ENCODE measurements at places on chromosomes 2 and 18.

DNA sequence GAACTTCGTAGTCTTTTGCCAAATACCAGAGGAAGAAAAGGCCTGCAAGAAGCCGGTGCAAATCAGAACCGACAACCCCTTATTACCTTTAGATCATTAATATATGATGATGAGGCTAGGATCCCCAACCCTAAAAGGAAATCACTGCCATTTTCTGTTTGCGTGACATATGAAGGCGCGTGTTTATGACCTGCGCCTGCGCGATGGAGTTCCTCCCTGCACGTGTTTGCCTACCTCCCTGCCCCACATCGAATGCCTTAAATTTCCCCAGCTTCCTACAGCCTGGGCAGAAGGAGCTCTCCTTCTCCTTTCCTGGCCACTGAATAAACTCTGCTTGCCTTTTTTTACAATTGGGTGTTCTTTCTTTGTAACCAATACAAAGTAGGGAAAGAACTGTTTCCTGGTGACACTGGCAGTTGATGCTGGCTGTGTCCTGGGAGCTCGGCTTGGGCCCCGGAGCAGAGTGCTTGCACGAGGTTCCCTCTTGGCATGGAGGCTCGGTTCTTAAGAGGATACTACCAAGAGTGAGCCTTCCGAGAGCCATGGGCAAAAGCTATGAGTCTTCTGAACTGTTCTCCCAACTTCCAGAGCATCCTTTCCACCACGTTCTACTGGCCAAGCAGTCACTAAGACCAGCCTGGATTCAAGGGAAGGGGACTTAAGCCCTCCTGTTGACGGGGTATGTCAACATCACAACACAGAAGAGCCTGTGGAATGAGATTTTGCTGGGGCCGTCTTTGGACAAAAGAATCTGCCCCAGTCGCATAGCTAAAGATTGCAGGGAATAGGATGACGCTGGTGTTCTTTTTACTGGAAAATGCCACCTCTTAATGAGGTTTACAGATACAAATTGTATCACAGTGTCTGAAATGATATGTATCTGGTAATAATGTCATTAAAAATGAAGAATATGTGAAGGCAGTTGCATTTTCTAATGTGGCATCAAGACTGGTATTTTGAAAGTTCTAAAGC is 179.8 kb downstream of the SH3BP4 start:
- DNase-seq: no peak

GRCh38 chr2:146392186-146392585 is 1452.6 kb upstream of the ACVR2A start:
- DNase-seq: no peak

DNA sequence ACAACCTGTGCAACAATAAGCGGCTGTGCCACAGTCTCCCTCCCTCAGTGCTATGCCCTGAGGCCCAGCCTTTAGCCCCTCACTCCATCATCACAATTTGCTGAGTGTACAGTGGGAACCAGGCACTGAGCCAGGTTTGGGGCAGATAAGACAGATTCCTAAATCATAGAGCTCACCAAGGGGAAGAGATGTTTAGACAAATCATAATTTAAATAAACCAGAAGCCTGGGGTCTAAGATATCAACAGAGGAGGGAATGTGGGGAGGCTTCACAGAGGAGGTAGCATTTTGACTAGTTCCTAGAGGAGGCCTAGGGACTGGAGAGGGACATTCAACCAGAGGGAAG is 139.3 kb upstream of the EPAS1 start:
- DNase-seq: no peak

DNA sequence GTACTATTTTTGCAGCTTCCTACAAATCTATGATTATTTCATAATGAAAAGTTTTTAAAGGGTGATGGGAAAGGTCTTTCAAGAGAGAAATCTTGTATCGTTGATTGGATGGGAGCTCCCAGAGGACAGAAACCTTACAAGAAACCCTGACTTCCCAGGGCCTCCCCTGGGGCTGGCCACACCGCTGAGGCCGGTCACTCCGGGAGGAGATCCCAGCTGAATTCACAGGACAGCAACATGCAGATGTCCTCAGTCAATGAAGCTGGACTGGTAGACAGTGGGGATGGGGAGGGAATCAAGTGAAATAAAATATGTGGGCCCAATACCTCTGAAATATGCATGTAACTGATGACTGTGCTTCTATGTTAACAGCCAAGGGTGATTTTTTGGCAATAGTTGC is 135.6 kb downstream of the TFCP2L1 start:
- DNase-seq: no peak

DNA sequence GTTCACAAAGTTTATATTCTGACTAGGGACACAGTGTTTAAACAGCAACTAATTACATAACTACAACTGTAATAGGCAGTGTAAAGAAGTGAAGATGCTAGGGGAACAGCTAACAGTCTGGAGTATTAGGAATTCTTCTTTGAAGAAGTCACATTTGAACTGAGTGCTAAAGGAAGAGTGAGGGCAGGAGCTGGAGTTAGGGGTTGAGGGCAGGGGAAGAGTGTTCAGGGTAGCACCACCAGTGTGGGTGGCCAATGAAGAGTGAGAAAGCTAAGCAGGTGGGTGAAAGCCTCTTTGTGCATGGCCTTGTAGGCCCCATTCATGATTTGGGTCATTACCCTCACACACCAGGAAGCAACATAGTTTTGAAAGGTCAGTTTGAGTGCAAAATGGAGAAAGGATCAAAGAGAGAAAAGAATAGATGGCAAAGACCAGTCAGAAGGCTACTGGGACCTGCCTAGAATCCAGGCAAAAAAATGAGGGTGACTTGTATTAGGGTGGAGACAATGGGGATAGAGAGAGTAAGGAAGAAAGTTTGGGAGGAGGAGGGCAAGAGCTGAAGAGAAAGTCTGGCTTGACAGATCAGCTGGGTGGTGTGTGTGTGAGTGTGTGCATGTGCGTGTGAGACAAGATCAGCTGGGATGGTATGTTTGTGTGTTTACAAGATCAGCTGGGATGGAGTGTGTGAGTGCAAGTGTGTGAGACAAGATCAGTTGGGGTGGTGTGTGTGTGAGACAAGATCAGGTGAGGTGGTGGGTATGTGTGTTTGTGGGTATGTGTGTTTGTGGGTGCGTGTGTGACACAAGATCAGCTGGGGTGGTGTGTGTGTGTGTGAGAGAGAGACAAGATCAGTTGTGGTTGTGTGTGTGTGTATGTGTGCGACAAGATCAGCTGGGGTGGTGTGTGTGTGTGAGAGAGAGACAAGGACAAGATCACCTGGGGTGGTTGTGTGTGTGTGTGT is 43.6 kb upstream of the AGPS start:
- DNase-seq: no peak

DNA sequence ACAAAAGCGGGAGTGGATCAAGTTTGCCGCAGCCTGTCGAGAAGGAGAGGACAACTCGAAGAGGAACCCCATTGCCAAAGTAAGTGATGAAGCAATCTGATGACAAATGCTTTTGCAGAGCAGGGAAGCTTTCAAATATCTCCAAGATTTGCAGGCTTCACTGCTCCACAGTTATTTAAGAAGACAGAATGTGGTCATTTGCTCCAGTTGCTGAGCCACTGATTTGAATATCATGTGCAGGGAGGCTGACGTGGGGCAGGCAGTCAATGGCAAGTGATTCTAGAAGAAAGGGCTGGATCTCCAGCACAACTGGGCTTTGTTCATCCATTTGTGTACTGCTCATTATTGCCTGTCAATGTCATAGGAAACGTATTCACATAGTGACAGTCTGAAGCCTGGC is 10.2 kb downstream of the DSG4 start:
- DNase-seq: no peak

DNA sequence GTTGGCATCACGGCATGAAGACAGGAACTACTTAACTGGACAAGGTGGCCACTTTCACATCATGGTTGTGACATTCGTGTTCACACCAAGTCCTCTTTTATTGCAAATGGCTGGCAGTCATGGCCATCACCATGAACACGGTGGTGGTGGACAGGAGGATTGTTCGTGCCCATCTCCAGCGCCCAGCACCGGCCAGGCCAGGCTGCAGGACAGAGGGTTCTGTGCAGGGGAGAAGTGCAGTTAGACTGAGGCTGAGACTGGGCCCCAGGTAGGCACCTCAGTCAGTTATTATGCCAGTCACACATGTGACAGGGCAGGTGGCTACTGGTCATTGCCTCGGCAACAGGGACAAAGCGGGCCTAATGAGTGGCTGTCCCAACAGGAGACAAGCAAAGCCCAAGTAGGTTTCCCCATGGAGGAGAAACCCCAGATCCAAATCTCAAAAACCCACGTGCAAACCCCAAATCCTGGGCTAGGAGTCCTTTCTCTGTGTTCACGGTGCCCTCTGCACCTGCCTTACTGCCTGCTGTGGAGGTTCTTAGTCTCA is 468.1 kb upstream of the MYT1L start:
- DNase-seq: no peak

- no peak for DNase-seq
These were observed 221.6 kb downstream of the NR4A2 start for GRCh38 chr2:156110890-156111289.

DNA sequence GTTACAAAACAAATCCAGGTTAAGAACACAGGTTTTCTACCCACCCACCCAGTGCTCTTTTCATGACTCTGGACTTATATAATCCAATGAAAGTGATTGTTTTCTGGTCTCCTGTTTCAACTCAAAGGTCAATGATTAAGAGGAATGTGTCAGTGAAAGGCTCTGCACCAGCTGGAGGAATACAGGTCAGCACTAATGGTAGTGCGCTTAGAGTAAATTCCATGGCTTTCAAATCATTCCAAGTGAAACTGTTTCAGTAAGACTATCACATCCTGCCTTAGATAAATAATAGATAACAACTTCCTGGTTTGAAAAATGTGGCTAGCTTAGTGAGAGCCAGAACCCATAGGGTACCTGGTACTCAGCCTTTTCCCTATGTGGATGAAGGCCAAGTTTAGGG is 47.8 kb downstream of the SLC9A4 start:
- DNase-seq: no peak

DNA sequence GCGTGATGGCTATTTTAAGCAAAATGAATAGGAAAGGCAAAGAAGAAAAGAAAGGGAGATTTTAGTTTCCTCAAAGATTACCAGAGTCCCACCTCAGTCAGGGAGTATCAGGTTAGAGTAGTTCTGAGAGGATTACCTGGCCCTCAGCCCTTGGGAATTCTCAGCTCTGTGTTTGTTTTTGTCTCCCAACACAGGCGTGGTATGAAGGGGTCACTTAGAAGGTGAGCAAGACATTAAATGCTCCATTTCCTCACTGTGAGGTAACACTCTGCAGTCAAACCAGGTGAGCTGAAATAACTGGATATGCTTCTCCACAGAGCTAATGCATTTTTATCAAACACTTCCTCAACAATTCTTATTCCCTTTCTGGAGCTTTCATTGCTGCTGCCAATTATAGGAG is 232.2 kb downstream of the IKZF2 start:
- DNase-seq: no peak

DNA sequence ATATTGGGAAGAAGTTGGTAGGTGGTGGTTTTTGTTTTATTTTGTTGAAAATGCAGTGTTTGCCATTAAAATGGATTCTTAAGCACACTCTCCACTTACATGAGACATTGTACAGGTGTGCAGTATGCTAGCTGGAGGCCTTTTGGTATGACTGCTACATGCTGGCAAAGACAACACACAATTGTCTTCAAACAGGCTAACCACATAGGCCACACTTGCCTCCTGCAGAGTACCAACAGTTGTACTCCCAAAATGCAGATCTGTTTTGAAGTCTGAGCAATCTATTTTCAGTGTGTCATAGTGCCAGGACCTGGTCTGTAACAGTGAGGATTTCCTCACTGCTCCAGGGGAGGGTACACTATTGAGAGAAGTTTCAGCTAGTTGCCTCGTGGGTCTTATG is 213.6 kb downstream of the ZRANB3 start:
- no peak for DNase-seq

- DNase-seq: no peak
These were observed 23.8 kb upstream of the SNTG2 start for GRCh38 chr2:926896-927295.

GRCh38 chr2:43221763-43222474 is 4.5 kb downstream of the ZFP36L2 start:
- DNase-seq: no peak

DNA sequence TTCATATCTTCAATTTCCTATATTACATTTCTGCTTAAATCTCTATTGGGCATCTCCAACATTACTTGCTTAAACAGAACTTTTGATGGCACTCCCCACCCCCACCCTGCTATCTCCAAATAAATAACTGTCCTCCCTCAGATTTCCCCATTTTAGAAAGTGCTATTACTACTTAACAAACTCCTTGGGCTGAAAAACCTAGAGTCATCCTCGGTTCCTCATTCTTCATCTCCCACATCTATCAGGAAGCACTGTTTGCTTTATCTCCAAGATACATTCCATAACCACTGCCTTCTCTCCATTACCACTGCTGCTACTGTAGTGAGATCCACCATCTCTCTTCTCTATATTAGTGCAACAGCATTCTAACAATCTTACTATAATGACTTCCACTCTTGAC is 150.4 kb upstream of the CYRIA start:
- DNase-seq: no peak

DNA sequence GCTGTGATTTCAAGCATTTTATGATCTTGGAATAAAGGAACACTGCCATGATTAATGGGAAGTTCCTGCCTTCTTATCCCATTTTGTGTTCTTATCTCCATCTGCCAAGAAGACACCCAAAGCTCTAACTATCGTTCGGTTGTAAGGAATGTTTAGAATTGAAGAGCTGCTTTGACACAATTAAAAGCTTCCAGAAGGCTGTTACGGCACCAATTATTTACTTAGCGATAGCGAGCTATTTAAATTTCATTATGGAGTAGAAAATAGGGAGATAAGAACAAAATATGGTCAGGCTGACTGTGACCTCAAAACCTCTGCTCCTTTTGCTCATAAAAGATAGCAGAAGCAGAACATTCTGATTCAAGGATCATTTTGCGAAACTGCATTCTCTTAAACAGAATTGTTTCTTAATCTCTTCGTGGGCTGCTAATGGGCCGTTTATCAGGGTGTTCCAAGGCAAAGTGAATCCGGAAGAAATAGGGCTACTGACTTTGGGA is 101.6 kb downstream of the SLC4A3 start:
- no peak for DNase-seq

- no peak for DNase-seq
These were observed 161.4 kb upstream of the SP5 start for GRCh38 chr2:170553748-170554147.

DNA sequence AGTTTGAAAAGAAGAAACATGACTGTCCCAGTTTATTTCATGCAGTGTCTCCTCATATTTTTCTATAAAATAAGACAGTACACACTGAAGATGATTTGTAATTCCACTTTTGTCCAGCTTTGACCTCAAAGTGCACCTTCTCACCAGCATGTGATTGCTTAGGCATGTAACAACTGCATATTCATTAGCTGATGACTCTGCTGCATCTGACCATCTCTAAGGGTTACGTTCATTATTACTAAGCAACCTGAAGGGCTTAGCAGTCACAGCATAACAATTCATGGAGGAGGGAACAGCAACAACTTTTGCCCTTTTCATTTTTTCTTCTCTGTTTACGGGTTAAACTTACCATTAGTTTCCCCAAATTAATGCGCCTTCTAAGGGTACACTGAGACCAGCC is 330.6 kb upstream of the PIK3C3 start:
- DNase-seq: no peak

- DNase-seq: no peak
These were observed 246.5 kb downstream of the LDLRAD4 start for GRCh38 chr18:13465124-13465446.

- no peak for DNase-seq
These were observed 46.9 kb upstream of the ATP8B1 start for GRCh38 chr18:57850063-57850462.

GRCh38 chr18:48946329-48946835 is 4.4 kb downstream of the SMAD7 start:
- DNase-seq: no peak
